ENCODE measurements at places on chromosomes 11 and 22.

- DNase-seq: no peak
Measured at GRCh38 chr11:22234743-22235142, 41.9 kb downstream of the ANO5 start.

- no peak for DNase-seq
Measured at GRCh38 chr22:48743601-48744282, 1083.9 kb downstream of the BRD1 start.

DNA sequence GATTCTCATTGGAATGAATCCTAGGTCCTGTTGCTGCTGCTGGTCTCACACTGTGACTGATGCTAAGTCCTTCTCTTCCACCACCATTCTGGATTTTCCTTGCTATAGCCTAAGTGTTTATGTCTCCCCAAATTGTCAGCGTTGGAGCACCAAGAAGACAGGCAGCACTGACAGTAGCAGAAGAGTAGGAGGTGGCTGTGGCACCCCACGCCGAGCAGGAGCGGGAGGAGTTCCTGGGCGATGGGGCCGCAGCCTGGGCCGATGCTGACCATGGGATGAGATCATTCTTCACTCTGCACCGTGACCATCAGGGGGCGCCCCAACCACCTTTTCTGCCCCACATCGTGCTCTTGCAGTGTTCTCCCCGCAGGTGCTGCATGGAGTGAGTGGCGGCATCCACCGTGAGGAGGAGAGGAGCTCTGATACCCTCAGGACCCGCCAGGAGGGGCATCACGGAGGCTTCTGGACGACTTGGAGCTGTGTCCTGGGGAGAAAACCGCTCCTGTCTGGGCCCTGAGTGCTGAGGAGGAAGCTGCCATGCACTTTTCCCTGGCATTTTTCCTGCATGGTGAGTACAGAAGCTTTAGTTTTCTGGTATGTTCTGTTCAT, 57.0 kb downstream of the LRRC74B start:
- DNase-seq: peak; percentile 71

- DNase-seq: no peak
Measured at GRCh38 chr11:24157316-24157715, 339.5 kb upstream of the LUZP2 start.

GRCh38 chr11:79963856-79964645, 523.2 kb upstream of the TENM4 start:
- no peak for DNase-seq

DNA sequence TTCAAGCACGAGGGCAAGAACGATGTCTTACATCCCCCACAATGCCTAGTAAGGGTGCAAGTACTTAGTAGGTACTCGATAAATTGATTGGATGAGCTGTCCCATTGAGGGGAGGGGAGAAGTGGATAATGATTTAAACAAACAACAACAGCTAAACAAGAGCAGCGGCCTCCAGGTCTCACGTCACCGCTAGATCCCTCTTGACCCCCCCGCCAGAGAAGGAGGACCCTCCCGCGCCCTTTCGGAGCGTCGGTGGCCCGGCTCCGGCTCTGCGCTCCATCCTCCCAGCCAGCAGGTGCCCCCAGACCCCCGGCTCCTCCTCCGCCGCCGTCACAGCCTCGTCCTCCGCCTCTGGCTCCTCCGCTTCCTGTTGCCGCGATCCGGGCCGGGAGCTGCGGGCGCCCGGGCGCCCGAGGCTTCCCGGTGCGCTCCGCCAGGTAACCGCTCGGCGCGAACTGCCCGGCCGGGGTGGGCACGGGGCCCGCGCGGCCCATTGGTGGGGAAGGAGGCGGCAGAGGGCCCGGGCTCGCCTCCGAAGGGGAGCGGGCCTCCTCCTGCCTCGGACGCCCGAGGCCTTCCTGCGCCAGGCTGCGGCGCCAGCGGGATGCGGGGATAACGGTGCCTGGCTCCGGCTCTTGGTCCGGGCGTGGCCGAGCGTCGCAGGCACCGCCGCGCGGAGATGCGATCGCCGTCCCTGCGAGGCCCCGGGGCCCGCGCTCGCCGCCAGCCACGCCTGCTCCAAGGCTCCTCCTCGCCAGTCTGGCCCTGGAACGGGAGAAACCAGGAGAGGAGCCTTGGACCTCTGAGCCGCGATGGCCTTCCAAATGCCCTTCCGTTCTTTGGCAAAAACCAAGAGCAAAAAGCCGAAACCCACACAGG, at the start of gene TLCD5:
TSS of gene TLCD5 (plus strand) at position 368 of the 879 bp plus-strand sequence. CDS start 2,143 bp downstream, outside the sequence.
- DNase-seq: no peak

GRCh38 chr11:120060512-120060911, 77.4 kb downstream of the TRIM29 start:
- no peak for DNase-seq

GRCh38 chr11:92787638-92788037, 181.8 kb upstream of the MTNR1B start:
- DNase-seq: no peak

- DNase-seq: no peak
Measured at GRCh38 chr22:23036684-23037428, 33.5 kb upstream of the GNAZ start.

DNA sequence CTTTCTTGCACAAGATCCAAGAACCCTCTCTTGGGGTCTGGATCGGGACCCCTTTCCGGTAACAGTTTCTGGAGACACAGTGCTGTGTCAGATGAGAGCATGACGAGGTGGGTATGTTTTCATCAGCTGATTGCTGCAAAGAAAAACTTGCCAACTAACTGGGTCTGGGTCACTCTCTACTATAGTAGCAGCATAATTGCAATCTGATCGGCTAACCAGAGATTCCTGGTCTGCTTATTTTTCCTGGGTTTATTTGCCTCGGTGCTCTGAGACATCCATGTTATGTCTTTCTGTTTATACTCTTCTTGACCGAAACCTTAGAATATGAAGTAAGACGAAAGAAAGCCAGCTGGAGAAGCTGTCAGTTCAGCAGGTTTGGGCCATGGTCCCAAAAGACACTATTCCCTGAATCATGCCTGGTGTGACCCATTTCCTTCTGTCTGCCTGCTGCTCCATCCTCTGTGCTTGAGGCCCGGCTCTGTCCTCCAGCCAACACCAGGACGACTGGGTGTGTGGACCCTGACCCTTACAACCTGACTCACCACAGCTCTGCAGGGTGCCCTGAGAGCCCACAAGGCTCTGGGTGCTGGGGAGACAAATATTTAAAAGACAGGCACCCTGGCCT, 24.1 kb upstream of the CLMP start:
- DNase-seq: no peak

GRCh38 chr11:58796333-58796732, 48.2 kb downstream of the GLYATL2 start:
- no peak for DNase-seq

- no peak for DNase-seq
Measured at GRCh38 chr11:92464822-92465221, 240.2 kb downstream of the FAT3 start.

GRCh38 chr11:6410695-6411430, 8.0 kb downstream of the APBB1 start:
- no peak for DNase-seq

GRCh38 chr11:34605481-34606325, 15.2 kb upstream of the EHF start:
- DNase-seq: no peak

DNA sequence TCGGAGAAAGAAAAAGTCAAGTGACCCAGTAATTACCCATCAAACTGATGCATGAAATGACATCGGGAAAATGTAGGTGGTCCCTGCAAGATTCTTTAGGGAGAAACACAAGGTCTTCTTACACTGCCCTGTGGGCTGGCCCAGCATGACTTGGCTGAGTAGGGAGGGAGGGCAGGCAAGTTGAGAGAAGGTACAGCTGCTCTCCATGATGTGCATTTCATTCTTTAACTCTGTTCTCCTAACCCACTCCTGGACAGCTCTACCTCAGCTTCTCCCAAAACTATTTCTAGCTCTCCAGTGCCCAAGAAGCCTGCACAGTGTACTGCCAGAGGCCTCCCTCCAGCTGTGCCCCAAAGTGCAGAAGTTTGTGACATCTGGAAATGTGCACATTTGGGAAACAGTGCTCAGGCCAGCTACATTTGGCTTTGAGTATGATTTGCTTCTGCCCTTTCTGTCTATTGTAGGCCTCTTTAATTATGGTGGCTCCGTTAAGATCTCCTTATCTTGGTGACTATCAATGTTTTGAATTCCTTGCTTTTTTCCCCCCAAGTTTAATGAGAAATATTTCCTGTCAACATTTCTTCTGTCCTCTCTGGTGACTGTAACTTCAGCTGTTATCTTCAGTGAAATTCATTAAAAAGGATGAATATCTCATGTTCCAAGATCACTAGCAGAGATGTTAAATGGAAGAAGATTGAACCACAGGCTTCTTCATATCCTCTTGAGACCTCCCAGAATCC, 26.7 kb upstream of the PRSS23 start:
- no peak for DNase-seq

DNA sequence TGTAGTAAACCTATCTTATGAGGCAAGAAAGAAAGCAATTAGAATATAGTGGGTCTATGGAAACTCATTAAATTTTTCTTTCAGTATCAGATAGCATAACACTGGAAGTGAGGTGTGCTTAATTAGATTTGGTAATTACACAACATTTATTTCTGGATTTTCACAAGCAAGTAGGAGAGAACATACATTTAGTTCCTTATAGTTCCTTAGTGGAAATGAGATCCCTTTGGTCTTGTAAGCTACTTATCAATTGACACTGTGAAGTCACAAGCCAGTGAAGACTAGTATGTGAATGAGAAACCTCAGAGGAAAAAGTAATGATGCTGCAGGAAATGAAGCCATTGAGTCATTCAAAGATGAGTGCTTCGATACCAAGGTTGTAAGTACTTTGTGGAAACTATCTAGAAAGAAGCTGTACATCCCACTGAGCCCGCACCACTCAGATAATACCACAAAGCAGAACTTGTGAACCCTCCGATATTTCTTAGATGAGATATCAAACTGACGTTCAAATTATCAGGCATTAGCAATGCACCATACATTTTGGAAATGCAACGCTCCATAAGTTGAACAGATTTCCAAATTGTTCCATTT, 53.5 kb downstream of the ENTHD1 start:
- no peak for DNase-seq

DNA sequence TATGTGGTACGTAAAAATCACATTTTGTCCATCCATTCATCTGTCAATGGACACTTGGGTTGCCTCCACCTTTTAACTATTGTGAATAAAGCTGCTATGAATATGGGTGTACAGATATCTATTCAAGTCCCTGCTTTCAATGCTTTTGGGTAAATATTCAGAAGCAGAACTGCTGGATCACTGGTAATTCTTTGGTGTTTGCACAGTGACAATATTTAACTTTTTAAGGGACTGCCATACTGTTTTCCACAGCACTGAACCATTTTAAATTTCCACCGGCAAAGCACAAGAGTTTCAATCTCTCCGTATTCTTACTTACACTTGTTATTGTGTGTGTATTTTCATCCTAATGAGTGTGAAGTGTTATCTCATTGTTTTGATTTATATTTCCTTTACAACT, 79.4 kb downstream of the RBFOX2 start:
- no peak for DNase-seq

- no peak for DNase-seq
Measured at GRCh38 chr11:105155679-105156078, 16.1 kb upstream of the CARD18 start.

GRCh38 chr11:2180789-2181370, 9.3 kb upstream of the TH start:
- DNase-seq: no peak

DNA sequence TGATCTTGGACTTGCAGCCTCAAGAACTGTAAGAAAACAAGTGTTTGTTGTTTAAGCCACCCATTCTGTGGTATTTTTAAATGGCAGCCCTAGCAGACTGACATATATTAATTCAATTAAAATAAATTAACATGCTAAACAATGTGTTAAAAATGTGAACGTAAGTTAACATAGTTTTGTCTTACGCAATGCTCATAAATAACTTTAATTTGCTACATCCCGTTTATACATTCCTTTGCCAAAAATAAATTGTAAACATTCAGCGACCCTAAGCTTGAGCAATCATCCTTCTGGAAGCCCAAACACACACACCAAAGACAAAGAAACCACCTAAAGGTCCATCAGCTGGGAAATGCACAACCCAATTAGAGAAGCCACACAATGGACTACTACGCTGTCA, 70.4 kb downstream of the CELSR1 start:
- no peak for DNase-seq

DNA sequence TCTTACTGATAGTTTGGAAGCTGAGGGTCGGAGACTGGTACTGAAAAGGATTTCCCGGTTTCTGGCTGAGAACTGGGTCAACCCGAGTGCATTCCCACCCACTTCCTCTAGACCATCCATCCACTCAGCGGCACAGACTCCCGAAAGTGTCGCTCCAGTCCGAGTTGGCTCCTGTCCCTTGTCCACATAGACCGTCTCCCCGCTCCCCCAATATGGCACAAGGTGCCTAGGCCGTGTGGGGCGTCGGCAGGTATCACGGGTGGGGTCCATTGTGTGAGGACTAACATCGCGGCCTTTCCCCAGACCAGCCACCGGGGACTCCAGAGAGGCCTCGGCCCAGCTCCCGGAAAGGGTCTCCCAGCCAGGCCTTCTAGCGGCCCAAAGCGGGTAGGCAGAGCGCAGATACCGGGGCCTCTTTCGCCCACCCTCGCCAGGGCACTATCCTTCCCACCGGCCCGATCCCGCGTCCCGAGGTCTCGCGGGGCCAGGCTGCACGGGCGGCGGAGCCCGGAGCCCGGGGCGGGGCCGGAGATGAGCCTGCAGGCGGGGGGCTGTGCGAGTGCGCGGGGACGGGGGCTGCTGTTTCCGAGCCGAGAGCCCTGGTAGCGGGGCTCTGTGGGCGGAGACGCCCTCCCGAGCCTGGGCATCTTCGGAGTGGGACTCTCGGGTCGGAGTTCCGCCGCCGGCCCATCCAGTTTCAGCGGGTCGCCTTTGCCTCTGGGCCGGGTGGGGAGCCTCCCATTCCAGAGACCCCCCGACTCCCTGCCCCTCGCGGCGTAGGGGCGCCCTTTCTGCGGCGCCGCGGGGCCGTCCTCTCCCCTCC, 21.1 kb downstream of the SERPINH1 start:
- peak; percentile 32 for DNase-seq

DNA sequence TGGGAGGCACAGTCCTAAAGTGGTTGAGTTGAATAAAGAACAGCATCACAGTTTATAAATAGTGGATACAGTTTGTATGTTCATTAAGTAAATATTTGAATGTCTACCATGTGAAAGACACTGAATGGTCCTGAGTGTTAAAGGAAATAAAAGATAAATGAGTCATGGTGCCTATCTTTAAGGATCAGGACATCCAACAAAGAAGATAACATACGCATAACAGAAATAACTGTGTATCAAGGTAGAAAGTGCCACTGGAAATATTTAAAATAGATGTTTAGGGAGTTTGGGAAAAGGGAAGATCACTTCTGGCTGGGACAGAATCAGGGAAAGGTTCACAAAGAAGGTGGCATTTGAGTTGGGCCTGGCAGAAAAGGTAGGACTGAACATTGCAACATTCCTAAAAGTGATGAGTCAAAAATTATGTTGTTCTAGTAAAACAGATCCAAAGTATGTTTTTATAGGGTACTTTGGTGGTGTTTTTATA, 41.5 kb downstream of the CSTPP1 start:
- no peak for DNase-seq
